Nephron progenitor cell (in vitro differentiated cells): ENCODE measurements at places on chromosomes 5 and 9.

DNA sequence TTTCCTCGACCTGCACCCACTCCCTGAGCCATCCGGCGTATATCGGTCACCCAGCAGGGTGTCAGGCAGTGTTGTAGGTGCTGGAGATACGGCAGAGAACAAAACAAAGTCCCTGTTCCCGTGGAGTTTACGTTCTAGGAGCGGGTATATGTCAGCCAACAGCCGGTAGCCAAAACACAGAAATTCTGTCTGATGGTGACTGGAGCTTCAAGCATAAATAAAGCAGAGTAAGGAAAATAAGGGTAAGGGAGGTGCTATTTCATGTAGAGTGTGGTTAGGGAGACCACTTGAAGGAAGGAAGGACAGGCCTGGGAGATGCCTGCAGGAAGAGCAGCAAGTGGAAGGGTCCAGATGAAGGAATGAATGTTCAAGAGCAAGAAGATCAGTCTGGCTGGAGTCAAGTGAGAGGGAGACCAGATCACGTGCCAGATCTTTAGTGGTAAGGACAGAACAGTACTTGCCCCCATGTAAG is 783 bp upstream of the ZFR start:
- DNase-seq: no peak

DNA sequence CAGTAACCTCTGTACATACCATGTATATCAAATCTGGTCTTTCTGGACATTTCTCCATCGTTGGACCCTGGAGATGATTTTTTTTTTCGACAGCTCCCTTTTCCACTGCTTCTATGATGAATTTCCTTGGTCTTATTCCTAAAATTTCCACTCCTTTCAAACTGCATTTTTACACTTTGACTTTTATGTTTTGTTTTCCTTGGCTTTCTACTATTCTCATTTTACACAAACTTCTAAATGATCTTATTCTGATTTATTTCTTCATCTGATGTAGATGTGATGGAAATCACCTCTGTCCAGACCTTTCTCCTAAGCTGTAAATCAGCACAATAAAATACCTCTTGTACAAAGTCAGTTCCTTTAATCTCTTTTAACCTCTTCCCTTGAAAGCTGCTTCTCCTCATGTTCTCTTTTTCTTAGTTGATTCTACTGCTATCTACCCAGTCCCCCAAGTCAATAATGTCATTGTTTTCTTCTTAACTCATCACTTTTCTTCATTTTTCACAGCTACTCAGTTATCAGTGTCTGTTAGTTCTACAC is 48.7 kb upstream of the TUSC1 start:
- no peak for DNase-seq

DNA sequence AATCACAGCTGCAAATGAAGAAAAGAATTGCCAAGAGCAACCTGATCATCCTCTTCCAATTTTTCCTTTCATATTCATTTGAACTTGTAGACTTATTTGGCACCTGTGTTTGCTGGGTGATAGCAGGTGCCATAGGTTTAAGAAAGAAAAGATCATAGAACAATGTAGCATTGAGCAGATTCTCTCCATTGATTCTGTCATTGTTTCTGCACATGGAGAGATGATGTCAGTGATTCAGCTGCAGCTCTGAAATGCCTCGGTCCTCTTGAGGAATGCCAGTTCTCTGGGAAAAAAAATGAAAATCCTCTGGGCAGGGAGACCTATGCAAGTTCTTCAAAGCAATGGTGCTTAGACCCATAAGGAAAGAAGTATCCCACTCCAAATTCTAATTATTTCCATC is 418.1 kb upstream of the KLF4 start:
- no peak for DNase-seq

GRCh38 chr9:135344523-135344901 is 135.1 kb upstream of the PPP1R26 start:
- no peak for DNase-seq
